ENCODE measurements at places on chromosomes 3 and 15. TPM values are rescaled to one million over a fixed set of nuclear protein-coding genes. Genes with fewer than 3 reads are reported as not detected.
A peak's percentile ranks its signal among the peaks of the same experiment; 100 is the strongest.

Gene MYZAP
- total RNA-seq = 4.2 TPM

Gene LRRC2
- total RNA-seq = 0.78 TPM

Gene SSUH2
- 0.49 TPM for total RNA-seq

Gene THAP10
- 0.90 TPM for total RNA-seq

GRCh38 chr15:31228011-31228484 lies 98.6 kb upstream of the KLF13 start:
- H3K4me1 ChIP-seq = no peaks in the 10 kb centered on the region
- H3K27ac ChIP-seq = no peak overlapping the region

DNA sequence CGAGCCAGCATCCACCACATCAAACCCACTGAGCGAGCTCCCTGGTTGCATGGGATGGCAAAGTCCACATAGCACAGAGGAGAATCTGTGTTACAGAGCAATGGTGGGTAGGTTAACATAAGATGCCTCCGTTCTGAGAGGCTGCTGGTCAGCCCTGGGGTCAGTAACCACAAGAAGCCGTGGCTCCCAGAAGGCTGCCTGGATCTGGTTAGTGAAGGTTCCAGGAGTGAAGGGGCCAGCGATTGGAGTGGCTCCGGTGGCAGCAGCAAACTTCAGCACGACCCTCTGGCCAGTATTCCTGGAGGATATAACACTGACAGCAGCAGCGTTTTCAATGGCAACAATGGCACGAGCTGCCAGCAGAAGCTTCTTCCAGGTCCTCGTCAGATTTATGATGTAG lies 18.4 kb upstream of the PIGZ start:
- no peak overlapping the region for H3K4me3 ChIP-seq
- no peaks in the 10 kb centered on the region for H3K4me1 ChIP-seq

DNA sequence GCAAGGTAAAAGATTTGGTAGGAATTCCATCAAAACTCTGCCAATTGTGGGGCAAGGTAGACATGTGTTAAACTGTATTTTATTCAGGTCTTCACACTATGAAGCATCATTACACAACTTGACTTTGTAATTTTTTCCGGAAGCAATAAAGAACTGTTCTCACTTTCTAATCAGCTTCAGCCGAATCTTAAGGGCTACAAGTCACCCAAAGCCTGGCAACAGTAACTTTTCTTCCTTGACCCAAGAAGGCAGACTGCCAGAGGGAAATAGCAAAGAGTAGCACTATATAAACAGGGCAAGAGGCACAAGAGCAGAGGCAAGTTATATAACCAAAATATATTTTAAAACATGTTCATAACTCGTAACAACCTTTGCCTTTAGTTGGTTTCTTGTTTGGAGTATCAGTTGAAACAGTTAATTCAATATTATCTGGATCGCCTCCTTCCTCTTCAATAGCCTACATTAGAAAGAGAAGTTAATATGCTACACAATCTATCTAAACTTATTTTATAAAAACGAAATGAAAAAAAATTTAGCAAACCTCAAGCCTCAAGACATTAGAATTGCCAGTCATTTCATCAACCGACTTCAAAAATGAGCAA lies 1.4 kb downstream of the SLTM start:
- H3K27ac ChIP-seq = peak overlapping the region; percentile 39
- no peaks in the 10 kb centered on the region for H3K36me3 ChIP-seq
- no peaks in the 10 kb centered on the region for H3K4me1 ChIP-seq
- DNase-seq = no peak

GRCh38 chr3:139827833-139828232 lies 107.2 kb upstream of the CLSTN2 start:
- no peaks in the 10 kb centered on the region for H3K36me3 ChIP-seq
- H3K4me1 ChIP-seq = no peaks in the 10 kb centered on the region
- no peak overlapping the region for H3K4me3 ChIP-seq

- H3K27me3 ChIP-seq = no peaks in the 10 kb centered on the region
- DNase-seq = no peak
- no peak overlapping the region for H3K4me3 ChIP-seq
- H3K4me1 ChIP-seq = no peaks in the 10 kb centered on the region
- H3K36me3 ChIP-seq = no peaks in the 10 kb centered on the region
Measured at GRCh38 chr3:140629357-140630137, 48.3 kb upstream of the TRIM42 start.

DNA sequence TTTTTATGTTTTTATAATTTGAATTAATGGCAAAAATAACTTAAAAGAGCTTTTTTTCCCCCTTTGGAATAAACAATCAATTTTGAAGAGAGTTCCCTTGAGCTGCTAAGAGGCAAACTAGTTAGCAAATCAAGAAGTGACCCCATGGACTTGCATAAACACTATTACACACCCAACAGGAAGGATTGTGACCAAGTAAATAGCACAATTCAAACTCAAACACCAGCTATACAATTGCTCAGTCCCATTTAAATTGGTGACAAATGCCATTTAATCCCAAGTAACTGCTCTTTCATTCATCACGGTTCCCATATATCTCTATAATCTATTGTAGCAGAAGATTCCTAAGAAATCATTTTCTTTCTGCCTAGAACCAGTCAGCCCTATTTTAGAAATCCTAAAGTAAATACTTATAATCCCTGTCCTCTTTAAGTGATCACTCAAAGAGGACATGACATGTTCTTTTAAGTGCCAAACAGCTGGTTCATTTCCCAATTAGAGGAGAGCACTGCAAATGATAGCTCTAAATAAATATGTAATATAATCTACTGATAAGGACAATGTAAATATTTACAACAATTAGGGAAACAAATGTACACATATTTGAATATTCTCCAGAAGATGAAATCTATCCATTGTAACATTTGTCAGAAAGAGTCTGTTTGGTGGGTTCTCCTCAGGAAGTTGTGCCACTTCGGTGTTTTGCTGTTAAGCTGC lies 137.8 kb upstream of the ADAMTS9 start:
- no peaks in the 10 kb centered on the region for H3K27me3 ChIP-seq
- no peak for DNase-seq
- no peak overlapping the region for H3K27ac ChIP-seq
- H3K4me1 ChIP-seq = peaks cover 10% of the 10 kb centered on the region
- no peaks in the 10 kb centered on the region for H3K36me3 ChIP-seq

GRCh38 chr3:45440562-45440961 lies 52.2 kb downstream of the LARS2 start:
- no peaks in the 10 kb centered on the region for H3K4me1 ChIP-seq
- H3K4me3 ChIP-seq = no peak overlapping the region
- no peaks in the 10 kb centered on the region for H3K36me3 ChIP-seq
- H3K27me3 ChIP-seq = no peaks in the 10 kb centered on the region

- DNase-seq = no peak
- no peak overlapping the region for H3K4me3 ChIP-seq
- no peak overlapping the region for H3K27ac ChIP-seq
- H3K4me1 ChIP-seq = no peaks in the 10 kb centered on the region
Measured at GRCh38 chr15:59051873-59052861, 52.8 kb upstream of the CCNB2 start.
